ENCODE measurements at places on chromosomes 6 and 20.

DNA sequence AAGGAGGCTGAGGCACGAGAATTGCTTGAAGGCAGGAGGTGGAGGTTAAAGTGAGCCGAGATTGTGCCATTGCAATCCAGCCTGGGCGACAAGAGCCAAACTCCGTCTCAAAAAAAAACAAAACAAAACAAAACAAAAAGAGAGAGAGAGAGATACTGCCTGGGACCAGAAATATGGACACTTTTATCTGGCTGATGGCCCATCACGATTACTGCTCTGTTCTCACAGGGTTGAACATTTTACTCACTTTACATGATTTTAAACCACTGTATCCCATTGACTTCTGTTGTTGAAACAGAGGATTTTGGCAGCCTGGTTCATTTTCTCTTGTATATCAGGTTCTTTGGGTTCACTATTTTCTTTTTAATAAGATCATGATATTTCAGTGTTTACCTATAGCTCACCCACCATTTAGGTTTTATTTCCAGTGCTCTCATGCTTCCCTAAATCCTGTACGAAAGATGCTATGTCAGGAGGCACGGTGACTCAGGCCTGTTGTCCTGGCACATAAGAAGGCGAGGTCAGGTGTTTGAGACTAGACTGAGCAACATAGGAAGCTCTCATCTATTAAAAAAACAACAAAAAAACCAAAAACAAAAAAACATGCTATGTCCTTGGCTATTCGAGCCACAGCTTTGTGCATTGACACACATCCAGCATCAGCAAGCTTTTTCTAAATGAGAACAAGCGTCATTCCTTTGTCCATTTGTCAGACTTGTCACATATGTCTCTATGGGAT is 34.5 kb upstream of the RREB1 start:
- no peak for DNase-seq

DNA sequence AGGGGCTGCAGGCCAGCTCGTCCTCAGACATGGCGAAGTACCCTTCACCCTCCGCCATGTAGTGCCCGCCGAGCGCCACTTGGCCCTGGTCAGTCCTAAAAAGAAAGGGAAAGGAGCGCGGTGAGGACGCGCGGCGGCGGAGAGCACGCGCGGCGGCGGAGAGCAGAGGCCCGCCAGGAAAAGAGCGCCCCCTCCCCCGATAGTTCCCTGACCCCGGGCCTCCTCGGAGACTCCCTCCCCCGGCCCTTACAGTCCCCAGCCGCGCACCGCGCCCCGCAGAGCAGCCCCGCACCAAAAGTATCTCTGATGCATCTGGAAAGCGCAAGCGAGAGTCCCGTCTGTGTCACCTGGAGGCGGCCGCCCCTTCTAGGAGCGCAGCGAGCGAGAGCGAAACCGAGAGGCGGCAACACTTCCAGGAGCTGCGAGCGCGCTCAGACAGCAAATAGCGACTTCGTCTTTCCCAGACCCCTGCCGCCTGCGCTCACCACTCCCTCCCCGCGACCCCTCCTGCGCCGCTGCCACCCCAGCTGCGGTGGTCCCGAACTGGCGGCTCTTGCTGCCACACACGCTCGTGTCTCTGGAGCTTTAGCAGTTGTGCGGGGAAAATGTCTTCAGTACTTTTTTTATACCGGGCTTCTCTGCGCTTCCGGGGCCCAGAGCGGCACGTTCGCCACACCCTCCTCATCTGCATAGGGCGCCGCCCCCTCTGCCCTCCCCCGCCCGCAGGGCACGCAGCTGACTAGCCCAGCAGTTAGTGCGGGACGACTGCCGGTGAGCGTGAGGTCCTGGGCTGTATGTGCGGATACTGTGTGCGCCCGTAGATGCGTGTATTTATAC is at the start of gene TENT5A:
Gene TENT5A, minus strand, starts transcription at position 598 of the 837 bp plus-strand sequence. Its CDS starts 540 bp downstream, at position 58.
- peak; percentile 71 for DNase-seq

DNA sequence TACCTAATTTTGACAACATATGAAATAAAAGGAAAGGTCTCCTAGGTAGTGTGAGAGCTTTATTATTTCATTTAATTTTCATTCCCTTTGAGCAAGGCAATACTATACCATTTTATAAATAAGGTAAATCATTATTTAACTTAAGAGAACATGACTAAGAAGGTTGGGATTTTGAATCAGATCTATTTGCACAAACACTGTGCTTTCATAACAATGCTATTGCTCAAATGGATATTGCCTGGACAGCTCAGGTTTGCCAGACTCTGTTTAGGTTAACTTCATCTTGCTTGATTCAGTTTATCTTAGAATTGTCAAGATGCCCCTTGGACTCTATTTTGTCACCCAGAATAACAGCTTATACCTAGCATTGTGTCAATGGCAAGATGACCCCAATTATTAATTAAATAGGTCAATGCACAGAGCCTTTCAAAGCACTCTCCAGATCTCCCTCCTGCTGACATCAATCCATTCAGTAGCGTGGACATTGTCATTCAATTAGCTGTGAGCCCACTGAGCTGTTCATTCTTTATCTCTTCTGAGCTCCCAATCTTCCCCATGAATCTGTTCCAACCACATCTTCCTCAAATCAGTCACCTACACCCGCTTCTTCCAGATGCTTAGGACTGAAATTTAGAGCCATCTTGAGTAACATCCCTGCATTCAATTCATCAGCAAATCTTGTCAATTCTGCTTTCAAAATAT is 42.1 kb upstream of the TMEM30A start:
- no peak for DNase-seq

- DNase-seq = no peak
These were observed 277.5 kb upstream of the ZFP64 start for GRCh38 chr20:52469128-52469527.

- DNase-seq = no peak
These were observed 20.5 kb downstream of the FOXF2 start for GRCh38 chr6:1409774-1410465.

DNA sequence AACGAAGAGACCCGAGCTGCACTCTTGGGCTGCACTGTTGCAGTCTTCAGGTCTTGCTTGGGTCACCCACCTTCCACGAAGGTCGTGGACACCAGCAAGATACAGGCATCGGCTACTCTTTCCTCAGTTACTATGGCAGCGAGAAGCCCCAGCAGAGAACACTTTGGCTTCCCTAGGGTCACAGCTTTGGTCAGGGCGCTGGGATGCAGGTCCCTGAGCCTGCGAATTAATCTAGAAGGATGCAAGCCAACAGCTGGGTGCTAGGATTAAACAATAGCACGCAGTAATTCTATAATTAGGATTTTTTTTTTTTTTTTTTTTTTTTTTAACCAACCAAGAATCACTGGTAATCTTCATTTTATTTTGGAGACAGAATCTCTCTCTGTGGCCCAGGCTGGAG is 2.1 kb downstream of the KHDC3L start:
- no peak for DNase-seq

DNA sequence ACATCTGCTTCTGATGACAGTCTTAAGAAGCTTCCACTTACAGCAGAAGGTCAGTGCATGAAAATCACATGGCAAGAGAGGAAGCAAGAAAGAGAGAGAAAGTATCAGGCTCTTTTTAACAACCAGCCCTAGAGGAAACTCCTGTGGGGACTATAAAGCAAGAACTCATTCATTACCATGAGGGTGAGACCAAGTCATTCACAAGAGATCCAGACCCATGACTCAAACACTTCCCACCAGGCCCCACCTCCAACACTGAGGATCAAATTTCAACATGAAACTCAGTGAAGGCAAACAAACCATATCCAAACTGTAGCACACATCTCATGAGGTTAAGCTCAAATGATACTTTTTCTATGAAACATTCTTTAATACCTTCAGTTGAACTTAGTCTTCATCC is 643.2 kb upstream of the SYNCRIP start:
- DNase-seq = no peak

- peak; percentile 28 for DNase-seq
These were observed 67.4 kb downstream of the ALDH8A1 start for GRCh38 chr6:134882426-134883038.

DNA sequence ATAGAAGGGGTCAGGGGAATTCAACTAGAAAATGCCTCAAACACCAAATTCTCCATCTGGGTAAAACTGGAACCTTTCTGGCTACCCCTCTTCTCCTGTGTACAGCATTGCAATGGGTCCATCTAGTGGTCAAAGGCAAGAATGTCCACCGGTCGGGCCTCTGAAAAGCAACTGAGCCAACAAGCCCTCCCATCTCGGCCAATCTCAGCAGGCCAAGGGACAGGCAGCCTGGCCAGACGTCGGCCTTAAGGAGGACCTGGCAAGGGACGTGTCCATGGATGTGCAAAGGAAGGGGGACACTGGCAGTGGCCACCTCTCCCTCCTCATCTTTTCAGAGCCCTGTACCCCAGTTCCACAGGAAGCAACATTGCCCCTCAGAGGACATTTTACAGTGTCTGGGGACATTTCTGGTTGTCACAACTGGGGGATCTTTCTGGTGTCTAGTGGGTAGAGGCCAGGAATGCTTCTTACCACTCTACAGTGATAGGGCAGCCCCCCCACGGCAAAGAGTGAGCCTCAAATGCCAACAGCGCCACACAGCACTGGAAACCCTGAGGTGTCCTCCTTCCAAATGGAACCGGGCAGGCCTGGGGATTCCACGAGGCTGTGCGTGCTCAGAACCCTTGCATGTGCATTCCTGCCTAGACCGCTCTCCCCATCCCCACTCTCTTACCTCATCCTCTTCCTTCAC is 99.8 kb upstream of the FOXA2 start:
- DNase-seq = peak; percentile 34

DNA sequence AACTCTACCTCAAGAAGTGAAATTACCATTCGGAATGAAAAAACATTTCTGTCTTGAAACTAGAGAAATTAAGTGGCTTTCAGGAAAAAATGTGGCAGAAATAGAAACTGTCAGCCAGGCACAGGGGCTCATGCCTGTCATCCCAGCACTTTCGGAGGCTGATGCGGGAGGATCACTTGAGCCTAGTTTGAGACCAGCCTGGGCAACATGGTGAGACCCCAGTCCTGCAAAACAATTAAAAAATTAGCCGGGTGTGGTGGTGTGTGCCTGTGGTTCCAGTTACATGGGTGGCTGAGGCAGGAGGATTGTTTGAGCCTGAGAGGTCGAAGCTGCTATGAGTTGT is 7.1 kb upstream of the TMEM181 start:
- DNase-seq = no peak

DNA sequence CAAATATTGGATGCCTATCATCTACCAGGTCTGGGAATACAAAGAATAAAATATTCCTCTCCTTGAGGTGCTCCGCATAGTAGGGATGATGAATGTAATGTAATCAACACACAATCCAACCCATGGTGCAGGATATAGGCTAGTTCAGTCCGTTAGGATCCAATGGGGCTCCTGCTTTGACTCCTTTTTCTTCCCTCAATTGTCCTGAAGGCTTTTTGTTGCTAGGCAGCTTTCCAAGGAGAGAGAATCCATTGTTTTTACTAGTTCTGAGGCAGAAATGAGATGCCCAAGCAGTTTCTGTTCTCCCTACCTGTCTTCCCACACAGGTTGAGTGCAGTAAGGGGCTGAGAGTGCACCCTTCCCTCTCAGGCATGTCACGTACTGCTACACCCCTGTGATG is 12.1 kb downstream of the WRNIP1 start:
- DNase-seq = no peak

GRCh38 chr6:169189182-169189581 is 64.5 kb downstream of the THBS2 start:
- no peak for DNase-seq

DNA sequence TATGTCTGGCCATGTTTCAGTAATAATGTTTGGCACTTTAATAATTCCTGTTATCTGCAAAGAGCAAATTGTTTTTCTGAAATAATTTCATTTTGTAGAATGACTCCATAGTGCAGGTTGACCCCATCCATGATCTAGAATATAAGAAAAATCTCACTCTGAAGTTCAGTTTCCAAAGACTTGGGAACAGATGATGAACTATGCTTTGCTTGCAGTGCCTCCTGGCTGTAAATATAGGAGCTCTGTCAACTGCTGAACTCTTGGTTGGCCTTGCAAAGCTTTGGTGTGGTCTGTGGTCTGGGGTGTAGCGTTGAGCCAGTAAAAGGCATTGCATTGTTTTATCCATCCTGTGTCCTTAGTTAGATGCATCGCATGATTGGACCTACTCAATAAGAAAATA is 104.0 kb downstream of the PLCB4 start:
- DNase-seq = no peak

GRCh38 chr6:129188795-129189194 is 305.9 kb downstream of the LAMA2 start:
- DNase-seq = no peak

DNA sequence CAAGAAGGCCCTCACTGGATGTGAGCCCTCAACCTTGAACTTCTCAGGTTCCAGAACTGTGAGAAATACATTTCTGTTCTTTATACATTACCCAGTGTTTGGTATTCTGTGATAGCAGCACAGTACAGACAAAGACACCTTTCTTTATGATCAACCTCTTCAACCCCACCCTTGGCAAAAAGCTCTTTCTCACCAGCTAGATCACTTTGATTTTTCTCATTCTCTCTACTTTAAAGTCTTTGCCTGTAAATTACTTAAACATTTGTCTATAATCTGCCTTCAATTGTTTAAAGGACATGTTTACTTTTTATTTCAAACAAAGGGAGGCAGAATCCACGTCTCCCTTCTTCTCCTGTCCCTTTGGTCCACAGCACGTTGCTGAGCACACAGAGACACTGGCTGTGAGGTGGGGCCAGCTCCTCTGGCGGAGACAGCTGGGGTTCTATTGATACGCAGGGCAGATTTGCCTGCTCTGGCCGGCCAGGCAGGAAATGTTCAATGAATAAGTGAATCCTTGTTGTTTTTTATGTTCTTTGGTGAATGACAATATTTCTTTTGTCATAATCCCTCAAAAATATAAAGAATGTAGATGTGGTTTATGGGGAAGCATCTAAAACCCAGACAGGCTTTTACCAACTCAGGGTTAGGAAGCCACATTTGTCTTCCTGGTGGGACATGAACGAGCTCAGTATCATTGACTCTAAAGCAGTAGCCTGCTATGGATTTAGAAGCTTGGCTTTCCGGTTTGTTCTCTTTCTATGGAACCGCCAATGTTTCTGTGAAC is 52.9 kb downstream of the NEDD9 start:
- DNase-seq = no peak

- DNase-seq = no peak
These were observed 267.4 kb upstream of the CDH4 start for GRCh38 chr20:60984666-60985065.

- no peak for DNase-seq
These were observed 135.0 kb downstream of the CARMIL1 start for GRCh38 chr6:25414168-25414567.

DNA sequence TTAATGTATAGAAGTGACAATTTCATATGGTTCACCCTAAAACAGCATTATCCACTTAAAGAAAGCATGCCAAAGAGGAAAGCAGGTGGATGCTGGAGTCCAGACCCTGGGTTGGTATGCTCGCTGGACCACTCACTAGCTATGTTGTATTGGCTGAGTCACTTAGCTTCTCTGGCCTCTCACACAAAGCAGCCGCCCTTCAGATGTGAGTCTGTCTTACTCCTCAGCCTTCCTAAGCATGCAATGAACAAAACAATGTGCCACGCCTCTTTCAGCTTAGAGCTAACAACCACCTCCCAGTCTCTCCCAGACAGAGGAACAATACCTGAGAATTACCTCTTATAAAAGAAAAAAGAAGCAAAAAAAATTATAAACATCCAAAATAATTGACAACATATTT is 29.4 kb downstream of the SIM1 start:
- DNase-seq = no peak

- no peak for DNase-seq
These were observed 118.4 kb upstream of the BTBD3 start for GRCh38 chr20:11799281-11799684.
